ENCODE measurements at places on chromosomes 1 and 21.

DNA sequence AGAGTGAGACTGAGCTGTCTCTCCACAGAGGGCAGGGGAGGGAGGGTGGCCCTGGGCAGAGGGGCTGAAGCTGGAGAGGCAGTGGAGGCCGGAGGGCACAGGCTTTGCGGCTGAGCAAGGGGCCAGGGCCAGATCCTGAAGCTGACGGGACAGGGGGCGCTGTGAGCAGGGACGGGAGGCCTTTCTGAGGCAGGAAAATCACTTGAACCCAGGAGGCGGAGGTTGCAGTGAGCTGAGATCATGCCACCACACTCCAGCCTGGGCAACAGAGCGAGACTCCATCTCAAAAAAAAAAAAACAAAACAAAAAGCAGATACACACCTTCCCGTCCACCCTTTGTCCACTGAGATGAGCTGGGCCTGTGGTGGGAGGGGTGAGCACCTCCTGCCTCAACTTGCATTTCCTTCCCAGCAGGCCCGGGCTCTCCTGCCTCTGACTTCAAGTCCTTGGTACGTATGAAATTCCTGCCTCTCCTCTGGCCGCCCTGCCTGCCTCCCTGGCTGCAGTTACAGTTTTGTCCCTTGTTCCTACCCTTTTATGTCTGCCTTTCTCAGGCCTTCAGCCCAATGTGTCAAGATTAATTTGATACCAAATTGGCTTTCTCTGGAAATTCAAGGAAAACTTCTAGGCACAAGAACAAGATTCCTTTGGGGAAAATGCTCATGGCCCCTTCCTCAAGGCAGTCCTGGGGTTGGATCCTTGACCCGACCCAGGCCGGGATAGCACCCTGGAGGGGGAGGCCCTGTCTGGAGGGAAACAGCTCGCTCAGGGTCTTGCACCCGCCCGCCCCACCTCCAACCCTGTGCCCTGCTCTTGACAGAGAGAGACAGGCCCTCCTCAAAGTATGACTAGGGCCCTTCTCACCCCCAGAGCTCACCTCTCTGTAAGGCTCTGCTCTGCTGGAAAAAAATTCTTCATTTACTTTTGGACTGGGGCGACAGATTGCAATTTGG, 11.2 kb upstream of the ADAMTSL4 start:
- DNase-seq = no peak

DNA sequence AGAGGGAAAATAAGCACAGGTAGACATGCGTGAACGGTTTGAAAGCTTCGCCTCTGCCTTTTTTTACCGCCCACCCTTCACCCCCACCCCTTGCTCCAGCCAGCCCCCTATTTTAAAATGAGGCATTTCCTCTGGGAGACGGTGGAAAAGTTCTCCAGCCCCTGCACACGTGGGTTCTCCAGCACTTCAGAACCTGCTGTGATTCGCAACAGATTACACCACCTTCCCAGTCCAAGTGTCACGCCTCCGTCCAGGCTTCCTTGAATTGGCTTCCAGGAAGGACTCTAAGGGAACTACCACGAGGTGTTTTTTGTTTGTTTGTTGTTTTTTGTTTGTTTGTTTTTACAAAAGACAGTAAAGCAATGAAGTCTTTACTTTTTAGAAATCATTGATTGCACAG, 2.6 kb downstream of the LRRC7 start:
- no peak for DNase-seq

DNA sequence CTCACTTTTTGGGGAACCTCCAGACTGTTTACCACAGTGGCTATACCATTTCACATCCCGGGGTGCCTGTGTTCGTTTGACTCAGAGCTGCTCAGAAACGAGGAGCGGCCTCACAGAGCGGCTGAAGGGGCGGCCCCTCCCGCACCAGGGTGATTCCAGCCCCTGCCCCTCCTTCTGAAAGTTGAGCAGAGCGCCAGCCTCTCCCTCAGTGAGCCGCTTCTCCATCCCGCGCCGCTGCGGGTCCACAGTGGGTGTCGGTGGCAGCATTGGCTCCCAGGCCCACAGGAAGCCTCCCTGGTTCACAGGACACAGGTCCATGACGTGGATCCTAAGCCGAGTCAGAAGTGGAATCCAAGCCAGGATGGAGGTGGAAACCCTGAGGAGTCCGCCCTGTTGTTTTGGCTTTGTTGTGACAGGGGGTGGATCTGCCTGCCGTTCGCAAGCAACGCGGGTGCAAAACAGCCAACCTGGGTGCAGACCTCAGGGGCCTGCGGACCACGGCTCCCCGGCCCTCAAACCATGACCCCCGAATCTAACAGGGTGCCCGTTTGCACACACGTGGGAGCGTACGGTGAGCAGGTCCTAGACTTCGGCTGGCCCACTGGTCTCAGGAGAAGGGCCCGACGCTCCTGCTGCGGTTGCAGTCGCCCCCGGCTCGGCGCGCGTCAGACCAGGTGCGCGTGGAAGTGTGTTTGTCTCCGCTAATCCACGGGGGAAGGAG, 186.8 kb upstream of the ARHGEF16 start:
- DNase-seq = no peak

DNA sequence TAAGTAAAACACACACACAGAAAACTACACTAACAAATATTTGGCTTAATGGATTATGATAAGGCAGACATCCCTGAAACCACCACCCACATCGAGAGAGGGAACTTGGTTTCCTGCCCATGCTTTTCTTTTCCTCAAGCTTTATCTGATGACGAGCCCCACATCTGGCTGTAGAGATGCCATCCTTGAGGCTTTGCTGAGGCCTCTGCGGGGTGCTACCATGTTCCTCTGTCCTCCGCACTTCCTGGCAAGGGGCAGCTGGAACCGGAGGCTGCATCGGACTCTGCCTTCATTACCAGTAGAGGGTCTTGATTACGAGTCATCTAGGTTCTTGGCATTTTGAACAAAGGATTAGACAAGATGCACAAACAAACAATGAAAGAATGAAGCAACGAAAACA, 21.7 kb upstream of the C1orf174 start:
- no peak for DNase-seq

GRCh38 chr1:73042403-73042802, 760.1 kb upstream of the NEGR1 start:
- no peak for DNase-seq
